NCI-H187 treated with DMSO at 0.1 percent for 48 hours (cell line): ENCODE measurements at places on chromosomes 11 and 22.
A peak's percentile ranks its signal among the peaks of the same experiment; 100 is the strongest.

DNA sequence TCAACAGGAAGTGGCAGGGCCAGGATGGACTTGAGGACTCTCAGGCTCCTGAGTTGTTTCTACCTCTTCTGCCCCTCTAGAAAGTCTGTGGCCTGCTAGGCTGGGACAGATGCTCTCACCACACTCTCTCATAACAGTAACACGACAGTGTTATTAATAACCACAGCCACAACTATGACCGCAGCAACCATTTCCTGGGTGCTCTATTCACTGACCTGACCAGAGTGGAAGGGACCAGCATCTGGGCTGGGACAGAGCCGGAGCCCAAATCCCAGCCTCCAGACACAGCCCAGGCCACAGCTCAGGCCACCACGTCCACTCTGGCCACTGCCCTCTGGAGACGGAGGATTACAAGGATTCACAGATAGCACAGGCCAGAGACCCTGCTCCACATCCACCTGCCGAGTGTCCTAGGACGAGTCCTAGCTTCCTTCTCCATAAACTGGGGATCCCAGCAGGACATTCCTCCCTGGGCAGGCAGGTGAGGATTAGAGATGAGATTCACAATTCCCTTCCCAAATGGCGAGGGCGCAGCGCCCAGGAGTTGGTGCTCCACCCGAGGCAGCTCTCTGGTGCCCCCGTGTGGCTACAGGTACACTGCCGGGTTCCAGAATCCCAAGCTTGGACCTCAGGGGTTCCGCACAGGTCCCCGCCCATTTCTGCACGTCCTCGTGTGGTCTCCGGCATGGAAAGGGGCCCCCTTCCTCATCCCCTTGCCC lies 7.1 kb downstream of the PNPLA5 start:
- DNase-seq = no peak

DNA sequence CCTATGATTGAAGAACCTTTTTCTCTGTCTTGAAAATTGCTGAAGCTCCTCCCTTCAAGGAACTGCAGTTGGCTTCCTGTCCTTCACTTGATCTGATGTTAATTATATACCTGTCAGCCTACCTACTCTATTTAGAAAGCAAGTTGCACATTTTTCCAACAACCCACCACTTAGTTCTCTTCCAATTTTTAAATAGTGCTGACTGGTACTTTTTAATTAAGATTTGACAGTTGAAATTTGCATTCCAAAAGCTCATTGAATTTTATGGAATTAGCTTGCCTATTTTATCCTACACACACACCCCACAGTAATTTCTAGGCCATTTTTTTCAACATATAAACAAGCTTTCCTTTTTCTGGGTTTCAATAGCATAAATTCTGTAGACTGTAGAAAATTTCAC lies 820.3 kb upstream of the FAT3 start:
- DNase-seq = no peak

DNA sequence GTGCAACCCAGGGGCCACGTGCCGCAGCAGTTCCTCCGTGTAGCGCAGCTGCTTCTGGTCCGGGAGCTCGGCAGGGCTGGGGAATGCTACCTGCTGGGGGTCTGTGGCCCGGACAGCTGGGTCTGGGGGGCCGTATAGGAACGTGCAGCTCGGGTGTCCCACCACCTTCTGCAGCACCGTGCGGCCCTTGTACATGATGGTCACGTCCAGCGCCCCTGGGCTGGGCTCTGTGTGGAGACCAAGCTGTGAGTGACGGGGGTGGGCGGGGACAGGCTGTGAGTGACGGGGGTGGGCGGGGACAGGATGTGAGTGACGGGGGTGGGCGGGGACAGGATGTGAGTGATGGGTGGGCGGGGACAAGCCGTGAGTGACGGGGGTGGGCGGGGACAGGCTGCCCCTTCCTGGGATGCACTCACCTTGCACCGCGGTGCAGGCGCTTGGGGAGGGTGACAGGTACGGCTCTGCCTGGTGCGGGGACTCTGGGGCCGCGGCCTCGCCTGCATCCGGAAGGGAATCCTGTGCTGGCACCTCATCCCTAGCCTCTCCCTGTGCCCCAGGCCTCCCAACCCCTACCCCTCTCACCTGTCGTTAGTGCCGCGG lies 2.3 kb downstream of the IRF7 start:
- peak; percentile 10 for DNase-seq

- DNase-seq = no peak
Observed at GRCh38 chr11:10564696-10565318, 3.7 kb downstream of the LYVE1 start.

DNA sequence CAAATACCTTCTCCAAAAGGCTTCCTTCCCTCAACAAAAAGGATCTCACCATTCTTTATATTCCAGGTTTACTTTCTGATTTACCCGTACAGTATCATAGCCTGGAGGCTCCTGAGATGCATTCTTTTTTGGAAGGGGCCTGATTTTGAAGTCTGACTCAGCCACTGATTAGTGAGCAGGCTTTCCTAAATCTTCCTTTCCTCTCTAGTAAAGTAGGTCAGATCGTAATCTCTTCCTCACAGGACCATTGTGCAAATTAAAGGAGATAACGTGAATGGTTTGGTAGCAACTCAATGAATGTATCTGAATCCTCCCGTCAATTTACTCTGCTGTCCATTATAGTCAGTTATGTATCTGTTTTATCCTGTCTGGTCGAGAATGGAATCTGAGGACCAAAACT lies 227.7 kb upstream of the ANO5 start:
- DNase-seq = no peak

DNA sequence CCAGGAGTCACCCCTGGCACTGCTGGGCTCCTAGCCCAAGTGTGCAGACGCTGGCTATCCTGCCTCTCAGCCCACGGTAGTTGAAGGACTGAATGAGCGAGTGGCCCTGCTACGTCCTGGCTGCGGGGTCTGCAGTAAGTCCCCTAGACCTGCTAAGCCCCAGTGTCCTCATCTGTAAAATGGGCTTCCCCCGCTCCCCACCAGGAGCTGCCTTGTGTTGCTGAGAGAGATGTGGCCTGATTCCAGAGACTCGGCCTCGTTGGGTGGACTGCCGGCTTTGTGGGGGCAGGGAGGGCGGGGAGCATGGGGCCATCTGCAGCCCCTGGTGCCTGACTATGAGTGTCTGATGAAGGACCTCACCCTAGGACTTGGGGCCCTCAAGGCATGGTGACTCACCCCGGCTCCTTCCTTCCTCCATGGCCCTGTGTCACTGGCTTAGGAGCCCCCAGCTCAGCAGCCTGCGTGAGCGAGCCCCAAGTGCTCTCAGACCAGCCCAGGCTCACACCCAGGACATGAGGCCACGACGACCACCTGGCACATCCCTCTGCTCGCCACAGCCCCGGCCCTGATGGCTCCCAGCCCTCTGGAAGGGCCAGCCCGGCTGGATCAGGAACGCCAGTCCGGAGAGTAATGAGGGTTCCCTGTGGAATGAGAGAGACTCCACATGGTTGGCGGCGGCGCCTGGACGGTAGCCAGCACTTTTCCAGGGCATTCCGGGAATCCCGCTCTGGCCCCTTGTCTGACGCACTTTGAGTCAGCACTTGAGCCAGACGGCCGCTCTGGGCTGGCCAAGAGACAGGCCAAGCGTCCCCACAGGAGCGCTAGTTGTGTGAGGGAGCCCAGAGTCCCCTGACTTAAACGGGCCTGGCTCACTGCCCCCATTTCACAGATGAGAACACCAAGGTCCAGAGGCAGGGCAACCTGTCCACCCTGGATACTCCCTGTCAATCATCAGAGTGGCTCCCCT lies 50.5 kb upstream of the SHISAL1 start:
- no peak for DNase-seq

DNA sequence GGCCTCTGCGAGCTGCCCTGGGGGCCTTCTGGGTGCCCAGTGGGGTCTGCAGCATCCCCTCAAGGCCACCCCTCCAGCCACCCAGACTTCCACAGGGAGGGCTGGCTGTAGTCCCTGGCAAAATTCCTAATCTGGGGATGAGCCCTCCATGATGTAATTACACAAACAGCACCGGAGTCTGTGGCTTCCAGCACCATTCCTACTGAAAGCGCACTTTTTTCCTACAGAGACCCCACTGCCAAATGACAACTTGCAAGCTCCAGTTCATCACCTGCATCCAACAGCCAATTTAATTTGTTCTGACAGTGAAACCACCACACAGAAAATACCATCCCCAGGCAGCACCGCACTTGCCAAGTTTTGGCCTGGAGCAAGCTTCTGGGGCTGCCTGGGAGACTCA lies 70.4 kb downstream of the TRMU start:
- no peak for DNase-seq

- peak; percentile 13 for DNase-seq
Observed at GRCh38 chr11:122633219-122633829, 22.2 kb upstream of the UBASH3B start.

- DNase-seq = no peak
Observed at GRCh38 chr11:59802639-59803176, 7.9 kb downstream of the MRPL16 start.

DNA sequence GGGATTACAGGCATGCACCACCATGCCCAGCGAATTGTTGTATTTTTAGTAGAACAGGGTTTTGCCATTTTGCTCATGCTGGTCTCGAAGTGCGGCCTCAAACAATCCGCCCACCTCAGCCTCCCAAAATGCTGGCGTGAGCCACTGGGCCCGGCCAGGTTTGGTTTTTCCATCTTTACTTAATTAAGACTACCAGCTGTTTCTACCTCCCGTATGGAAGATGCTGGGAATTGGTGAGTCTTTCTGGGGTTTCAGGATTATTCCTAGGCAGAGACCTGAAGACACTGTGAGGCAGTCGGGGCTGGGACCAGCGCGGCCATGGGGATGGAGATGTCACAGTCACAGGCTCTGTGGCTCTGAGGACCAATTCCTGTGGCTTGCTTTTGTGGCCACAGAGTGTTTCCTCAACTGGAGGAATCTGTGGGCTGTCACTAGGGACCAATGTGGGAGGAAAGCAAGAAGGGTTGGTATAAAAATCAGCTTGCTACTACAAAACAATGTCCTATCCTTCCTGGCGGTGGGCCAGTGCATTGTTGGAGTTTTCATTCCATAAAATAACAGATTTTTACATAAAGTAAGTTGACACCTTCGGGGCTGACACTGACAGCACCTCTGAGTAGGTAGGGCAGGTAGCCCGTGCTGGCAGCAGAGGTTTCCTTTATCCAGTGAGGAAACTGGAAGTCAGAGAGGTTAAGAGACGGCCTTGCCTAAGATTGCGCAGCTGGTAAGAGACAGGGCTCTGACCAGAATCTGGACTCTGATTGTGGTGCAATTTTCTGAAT lies 8.4 kb upstream of the FTH1 start:
- no peak for DNase-seq

GRCh38 chr22:38716271-38716670 lies 10.5 kb downstream of the GTPBP1 start:
- DNase-seq = no peak

DNA sequence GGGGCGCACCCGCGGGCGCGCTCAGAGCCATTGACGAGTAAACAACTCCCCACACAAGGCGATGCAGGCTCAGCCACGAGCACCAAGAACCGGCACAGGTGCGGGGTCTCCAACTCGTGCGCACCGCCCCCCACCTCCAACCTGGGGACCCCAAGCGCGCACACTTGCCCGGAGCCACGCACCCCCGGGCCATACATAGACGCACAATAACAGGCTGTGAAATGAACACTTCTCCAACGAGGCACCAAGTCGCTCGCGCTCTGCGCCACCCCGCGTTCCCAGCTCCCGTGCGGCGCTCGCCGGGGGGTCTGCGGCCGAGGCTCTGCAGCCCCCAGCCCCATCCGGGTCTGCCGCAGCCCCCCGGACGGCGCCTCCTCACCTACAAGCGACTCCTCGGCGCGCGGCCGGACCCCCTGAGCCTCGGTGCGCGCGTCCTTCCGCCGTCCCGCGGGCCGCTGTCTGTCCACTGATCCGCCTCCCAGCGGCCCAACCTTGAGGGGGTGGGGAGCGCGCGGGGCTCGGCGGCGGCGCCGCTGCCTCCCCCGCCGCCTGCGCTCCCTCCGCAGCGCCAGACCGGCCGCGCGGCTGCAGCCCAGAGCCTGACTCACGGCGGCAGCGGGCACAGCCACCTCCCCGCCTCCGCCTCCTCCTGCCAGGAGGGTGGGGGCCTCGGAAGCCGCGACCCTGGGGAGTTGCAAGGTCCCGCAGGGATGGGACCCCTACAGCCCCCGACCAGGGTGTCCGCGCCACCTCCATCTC lies 1.6 kb downstream of the IFITM10 start:
- DNase-seq = no peak

DNA sequence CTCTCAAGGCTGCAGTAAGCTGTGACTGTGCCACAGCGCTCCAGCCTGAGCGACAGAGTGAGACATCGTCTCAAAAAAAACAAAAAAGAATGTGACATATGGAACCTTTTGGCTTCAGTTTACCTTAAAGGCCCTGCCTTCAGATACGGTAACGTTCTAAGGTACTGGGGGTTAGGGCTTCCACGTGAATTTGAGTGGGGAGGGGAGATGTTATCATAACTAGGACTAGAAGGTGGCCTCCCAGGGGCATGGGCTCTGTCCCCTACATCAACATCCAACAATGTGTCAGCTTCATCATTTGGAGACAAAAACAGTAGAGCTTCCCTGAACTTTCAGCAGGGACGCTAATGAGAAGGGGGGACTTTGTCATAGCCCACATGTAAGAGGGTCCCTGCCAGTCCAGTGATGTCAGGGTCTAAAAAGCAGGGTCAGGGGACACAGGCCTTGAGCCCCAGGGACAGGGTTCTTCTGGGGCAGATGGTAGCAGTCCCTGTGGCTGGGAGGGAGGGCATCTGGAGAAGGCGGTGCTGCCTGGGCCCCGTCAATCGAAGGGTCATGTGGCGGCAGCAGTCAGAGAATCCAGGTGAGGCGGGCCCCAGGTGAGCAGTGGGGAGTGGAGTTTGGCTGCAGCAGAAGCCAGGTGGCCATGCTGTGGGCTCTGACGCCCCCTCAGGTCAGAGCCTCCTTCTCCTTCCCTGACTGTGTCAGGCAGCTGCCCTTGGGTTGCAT lies 79.8 kb downstream of the BCR start:
- no peak for DNase-seq

- DNase-seq = no peak
Observed at GRCh38 chr11:118168316-118168715, 8.1 kb downstream of the SCN2B start.

GRCh38 chr11:19793326-19793725 lies 80.7 kb downstream of the NAV2 start:
- no peak for DNase-seq

- DNase-seq = no peak
Observed at GRCh38 chr22:23245045-23245798, 64.9 kb downstream of the BCR start.

- no peak for DNase-seq
Observed at GRCh38 chr11:68266121-68266891, 5.5 kb downstream of the C11orf24 start.

DNA sequence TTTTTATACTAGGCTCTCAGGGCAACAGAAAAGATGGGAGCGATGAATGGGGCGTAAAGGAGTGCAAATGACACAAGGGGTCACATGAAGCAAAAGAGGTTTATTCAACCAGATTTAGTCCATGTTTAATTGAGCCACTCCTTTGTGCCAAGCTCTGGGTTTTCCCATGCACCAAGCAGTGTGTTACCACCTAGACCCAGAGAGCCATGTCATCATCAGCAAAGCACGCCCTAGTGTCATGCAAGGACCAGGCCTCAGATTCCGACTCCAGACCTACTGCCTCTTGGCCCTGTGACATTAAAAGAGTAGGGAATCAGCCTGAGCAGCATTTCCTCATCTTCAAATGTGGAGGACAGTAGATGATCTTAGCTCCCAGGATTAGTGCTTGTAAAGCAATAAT lies 1.1 kb upstream of the IGLL5 start:
- no peak for DNase-seq
